Hematopoietic multipotent progenitor cell treated with erythropoietin and hydrocortisone succinate and interleukin-3 and kit ligand, for 8 days (in vitro differentiated cells): ENCODE measurements at places on chromosomes 12 and 14.

- no peak for DNase-seq
Observed at GRCh38 chr12:122571821-122572220, 44.8 kb downstream of the KNTC1 start.

GRCh38 chr14:90613453-90613852, 202.8 kb downstream of the TTC7B start:
- no peak for DNase-seq

GRCh38 chr12:116441292-116441691, 117.9 kb upstream of the MAP1LC3B2 start:
- DNase-seq, result no peak

DNA sequence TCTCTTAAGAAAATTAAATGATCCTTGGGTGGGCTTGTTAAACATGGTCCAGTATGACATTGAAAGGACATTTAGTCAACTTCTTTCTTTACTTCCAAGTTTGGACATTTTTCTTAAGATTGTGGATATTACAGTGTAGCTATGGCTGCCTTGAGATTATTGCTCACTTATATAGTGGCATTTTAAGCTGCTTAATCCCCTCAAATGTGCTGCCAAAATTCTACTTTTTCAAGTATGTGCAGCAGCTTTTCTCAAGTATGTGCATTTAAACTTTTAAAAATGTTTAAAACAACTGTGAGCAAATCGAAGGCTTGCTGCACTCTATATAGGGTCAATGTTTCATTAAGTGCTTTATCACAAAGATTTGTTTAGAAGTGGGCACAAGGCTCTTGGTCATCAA, 7.4 kb downstream of the TXNRD1 start:
- no peak for DNase-seq

GRCh38 chr12:97940629-97941028, 478.0 kb downstream of the RMST start:
- no peak for DNase-seq

- no peak for DNase-seq
Observed at GRCh38 chr12:112341046-112341825, 41.0 kb downstream of the HECTD4 start.

GRCh38 chr12:5587711-5588121, 155.8 kb downstream of the NTF3 start:
- DNase-seq, result no peak
